ENCODE measurements at places on chromosomes 13 and 19.

GRCh38 chr19:57245066-57245465 lies 4.6 kb downstream of the ZNF805 start:
- no peak overlapping the region for H3K27ac ChIP-seq
- H3K36me3 ChIP-seq, result peaks cover 71% of the 10 kb centered on the region
- no peak for DNase-seq
- no peak overlapping the region for H3K4me3 ChIP-seq
- peaks cover 35% of the 10 kb centered on the region for H3K4me1 ChIP-seq

GRCh38 chr19:17626456-17627015 lies 61.6 kb downstream of the UNC13A start:
- H3K27me3 ChIP-seq, result peaks cover 21% of the 10 kb centered on the region
- H3K36me3 ChIP-seq, result no peaks in the 10 kb centered on the region
- no peak overlapping the region for H3K4me3 ChIP-seq
- DNase-seq, result no peak
- H3K4me1 ChIP-seq, result peaks cover 2% of the 10 kb centered on the region

DNA sequence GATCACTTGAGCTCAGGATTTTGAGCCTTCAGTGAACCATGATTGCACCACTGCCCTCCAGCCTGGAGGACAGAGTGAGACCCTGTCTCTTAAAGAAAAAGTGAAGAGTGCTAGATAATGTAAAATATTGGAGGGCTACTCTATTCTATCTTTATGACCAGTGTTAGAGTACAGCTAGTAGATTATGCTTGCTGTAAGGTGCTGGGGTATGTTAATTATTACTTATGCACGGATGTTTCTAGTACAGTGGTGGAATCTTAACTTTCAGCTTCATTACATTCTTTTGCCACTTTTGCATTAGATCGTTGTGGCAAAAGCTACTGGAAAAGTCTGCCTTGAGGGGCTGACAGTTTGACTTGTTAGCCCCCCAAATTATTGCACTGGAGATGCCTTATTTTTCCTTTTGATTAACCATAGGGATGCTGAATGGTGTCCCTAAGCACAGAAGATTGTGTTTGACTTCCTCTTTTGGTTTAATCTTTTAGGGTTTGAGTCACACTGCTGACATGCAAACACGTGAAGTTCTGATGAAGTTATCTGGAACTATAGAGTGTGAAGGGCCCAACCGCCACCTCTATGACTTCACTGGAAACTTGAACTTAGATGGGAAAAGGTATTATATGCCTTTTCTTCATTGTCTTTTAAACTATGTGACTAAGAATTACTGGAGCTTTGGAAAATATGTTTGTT lies 169.8 kb downstream of the ATP8A2 start:
- peaks cover 6% of the 10 kb centered on the region for H3K27me3 ChIP-seq
- H3K4me1 ChIP-seq, result no peaks in the 10 kb centered on the region
- H3K36me3 ChIP-seq, result no peaks in the 10 kb centered on the region
- no peak overlapping the region for H3K4me3 ChIP-seq
- no peak overlapping the region for H3K27ac ChIP-seq

DNA sequence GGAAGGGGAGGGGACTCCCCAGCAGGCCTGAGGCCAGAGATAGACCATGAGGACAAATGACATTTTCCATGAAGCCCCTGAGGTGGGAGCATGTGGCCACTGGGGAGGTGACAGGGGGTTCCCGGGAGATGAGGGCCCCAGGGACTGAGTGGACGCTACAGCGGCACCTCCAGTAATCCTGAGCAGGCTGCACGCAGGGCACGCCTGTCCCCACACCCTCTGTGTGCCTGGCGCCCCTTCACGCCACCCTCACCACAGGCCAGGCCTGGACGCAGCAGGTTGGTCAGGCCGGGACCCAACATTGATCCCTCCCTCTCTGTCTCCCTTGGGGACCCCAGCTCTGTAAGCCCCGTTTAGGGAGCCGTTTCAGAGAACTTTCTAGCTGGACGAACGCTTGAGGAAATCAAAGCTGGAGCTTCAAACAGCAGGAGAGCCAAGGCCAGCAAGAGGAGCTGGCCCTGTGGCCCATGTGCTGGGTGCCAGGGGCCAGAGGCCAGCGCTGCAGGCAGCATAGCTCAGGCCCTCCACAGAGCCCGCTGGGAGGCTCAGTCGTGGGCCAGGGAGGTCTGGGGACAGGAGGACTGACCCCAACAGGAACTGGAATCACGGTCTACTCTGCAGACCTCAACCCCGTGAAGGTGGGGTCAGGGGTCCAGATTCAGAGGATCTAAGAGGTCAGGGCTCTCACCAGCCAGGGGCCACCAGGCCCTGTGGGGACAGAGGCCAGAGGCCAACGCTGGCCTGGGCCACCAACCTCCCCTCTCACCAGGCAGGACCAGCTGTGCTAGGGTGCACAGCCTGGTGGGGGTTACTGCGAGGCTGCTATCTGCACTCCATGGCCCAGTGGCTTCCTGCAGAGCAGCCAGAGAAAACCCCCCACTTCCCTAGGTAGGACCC lies 14.6 kb downstream of the LSM4 start:
- no peaks in the 10 kb centered on the region for H3K27me3 ChIP-seq
- H3K36me3 ChIP-seq, result no peaks in the 10 kb centered on the region
- no peak overlapping the region for H3K4me3 ChIP-seq
- H3K4me1 ChIP-seq, result peaks cover 60% of the 10 kb centered on the region
- no peak overlapping the region for H3K27ac ChIP-seq

GRCh38 chr19:17555929-17556813 lies 722 bp downstream of the COLGALT1 start:
- peak overlapping the region; percentile 48 for H3K27ac ChIP-seq
- peaks cover 7% of the 10 kb centered on the region for H3K4me1 ChIP-seq
- peak overlapping the region; percentile 81 for H3K4me3 ChIP-seq

GRCh38 chr13:111485491-111486250 lies 165.2 kb downstream of the TEX29 start:
- DNase-seq, result no peak
- H3K4me1 ChIP-seq, result no peaks in the 10 kb centered on the region
- H3K27ac ChIP-seq, result no peak overlapping the region
- H3K27me3 ChIP-seq, result peaks cover 16% of the 10 kb centered on the region

GRCh38 chr19:34639491-34640085 lies 37.4 kb downstream of the SCGB2B2 start:
- no peaks in the 10 kb centered on the region for H3K27me3 ChIP-seq
- DNase-seq, result peak; percentile 73
- H3K4me1 ChIP-seq, result peaks cover 2% of the 10 kb centered on the region
- H3K27ac ChIP-seq, result no peak overlapping the region
- H3K4me3 ChIP-seq, result no peak overlapping the region
- H3K36me3 ChIP-seq, result peaks cover 12% of the 10 kb centered on the region

DNA sequence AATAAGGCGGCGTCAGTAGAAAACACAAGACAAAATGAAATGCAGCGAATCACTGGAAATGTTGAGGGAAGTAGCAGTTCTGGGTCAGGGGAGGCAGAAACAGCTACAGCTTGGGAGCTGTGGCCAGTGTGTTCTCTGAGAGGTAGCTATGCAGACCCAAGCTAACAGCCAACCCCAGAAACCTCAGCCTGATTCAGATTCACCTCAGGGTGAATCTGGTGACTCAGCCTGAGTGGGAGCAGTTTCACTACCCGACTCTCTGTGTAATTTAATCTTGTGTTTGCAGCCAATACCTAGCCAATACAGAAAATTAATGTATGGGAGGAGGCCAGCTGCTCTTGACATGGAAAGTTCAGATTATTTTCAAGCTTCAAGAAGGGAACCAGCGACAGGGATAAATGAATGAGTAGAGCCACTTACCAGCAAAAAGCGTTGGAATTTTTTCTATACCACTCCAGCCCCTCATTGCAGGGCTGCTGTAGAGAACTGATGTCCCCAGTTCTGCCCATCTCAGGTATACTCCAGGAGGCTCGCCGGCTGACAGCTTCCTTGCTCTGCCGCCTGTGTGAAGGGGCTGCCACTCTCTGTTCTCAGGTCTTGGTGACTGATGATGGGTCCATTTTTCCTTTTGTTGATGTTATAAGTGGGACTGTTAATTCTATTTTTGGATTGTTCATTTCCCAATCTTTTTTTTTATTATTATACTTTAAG lies 8.9 kb downstream of the IGFL3 start:
- peaks cover 34% of the 10 kb centered on the region for H3K27me3 ChIP-seq
- DNase-seq, result no peak
- H3K27ac ChIP-seq, result no peak overlapping the region
- H3K4me1 ChIP-seq, result no peaks in the 10 kb centered on the region

- no peak for DNase-seq
- no peak overlapping the region for H3K4me3 ChIP-seq
- H3K27me3 ChIP-seq, result no peaks in the 10 kb centered on the region
These were observed 15.0 kb downstream of the PAF1 start for GRCh38 chr19:39375929-39376328.

- peaks cover 23% of the 10 kb centered on the region for H3K27me3 ChIP-seq
- DNase-seq, result peak; percentile 59
- H3K27ac ChIP-seq, result no peak overlapping the region
These were observed 3.9 kb upstream of the TTC9B start for GRCh38 chr19:40221858-40222619.

DNA sequence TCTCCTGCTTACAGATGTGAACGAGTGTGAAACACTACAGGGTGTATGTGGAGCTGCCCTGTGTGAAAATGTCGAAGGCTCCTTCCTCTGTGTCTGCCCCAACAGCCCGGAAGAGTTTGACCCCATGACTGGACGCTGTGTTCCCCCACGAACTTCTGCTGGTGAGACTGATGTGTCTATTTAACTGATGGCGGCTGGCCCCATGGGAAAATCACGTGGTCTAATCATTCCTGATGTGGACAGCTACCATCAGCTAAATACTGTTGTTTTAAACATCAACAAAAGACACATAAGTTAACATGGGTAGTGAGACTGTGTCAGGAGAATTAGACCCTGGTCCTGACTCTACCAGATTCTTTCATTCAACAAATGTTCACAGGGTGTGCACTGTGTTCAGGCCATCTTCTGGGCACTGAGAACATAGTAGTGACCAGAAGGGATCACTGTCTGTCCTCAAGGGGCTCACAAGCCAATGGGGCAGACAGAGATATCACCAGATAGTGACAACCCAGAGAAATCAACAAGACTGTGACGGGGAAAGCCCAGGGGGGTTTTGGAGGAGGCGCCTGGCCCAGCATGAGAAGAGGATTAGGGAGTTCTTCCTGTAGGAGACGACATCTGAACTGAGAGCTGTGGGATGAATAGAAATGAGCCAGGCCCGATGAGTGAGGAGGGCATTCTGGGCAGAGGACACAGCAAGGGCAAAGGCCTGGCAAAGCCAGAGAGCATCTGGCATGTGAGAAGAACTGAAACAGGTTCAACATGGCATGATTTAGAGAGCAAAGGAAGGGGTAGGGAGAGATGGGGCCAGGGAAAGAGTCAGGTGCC lies 18.4 kb downstream of the LTBP4 start:
- H3K27me3 ChIP-seq, result no peaks in the 10 kb centered on the region
- peaks cover 10% of the 10 kb centered on the region for H3K36me3 ChIP-seq
- no peak overlapping the region for H3K4me3 ChIP-seq
- no peak for DNase-seq
- peaks cover 10% of the 10 kb centered on the region for H3K4me1 ChIP-seq

DNA sequence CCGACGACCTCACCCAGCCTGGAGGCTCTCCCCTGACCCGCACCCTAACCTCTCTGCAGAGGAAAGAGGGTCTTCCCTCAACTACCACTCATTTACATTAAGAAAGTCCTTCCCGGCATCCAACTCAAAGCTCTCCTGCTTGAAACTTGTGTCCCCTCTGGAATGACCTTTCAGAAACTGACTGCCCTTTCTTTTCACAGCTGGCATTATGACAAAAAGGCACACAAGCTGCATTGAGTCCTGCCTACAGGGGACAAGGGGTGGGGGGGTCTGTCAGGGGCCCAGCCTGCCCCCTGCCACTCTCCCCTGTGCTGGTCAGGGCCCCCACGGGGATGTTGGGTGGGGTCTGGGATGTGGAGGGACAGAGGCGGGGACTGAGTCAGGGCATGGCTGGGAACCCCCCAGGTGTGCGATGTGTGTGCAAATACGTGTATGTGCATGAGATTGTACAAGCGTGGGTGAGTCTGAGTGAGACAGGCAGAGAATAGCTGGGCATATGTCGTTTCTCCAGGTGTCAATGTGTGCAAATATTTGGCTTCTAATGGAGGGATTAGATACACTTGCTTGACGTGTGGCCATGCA lies 2.0 kb downstream of the COL5A3 start:
- H3K4me3 ChIP-seq, result no peak overlapping the region
- peaks cover 57% of the 10 kb centered on the region for H3K27me3 ChIP-seq
- H3K36me3 ChIP-seq, result peaks cover 15% of the 10 kb centered on the region
- no peak for DNase-seq

GRCh38 chr13:32384702-32385101 lies 43.2 kb downstream of the N4BP2L1 start:
- no peak overlapping the region for H3K27ac ChIP-seq
- no peak for DNase-seq
- H3K4me3 ChIP-seq, result no peak overlapping the region

GRCh38 chr13:26984337-26984736 lies 187.3 kb downstream of the USP12 start:
- no peak for DNase-seq
- peaks cover 8% of the 10 kb centered on the region for H3K27me3 ChIP-seq
- H3K27ac ChIP-seq, result peak overlapping the region; percentile 40
- no peaks in the 10 kb centered on the region for H3K4me1 ChIP-seq
- H3K36me3 ChIP-seq, result no peaks in the 10 kb centered on the region

- peaks cover 10% of the 10 kb centered on the region for H3K27me3 ChIP-seq
- H3K4me3 ChIP-seq, result no peak overlapping the region
- peaks cover 8% of the 10 kb centered on the region for H3K4me1 ChIP-seq
- H3K27ac ChIP-seq, result no peak overlapping the region
- no peak for DNase-seq
These were observed 11.9 kb upstream of the C13orf42 start for GRCh38 chr13:51122868-51123566.

DNA sequence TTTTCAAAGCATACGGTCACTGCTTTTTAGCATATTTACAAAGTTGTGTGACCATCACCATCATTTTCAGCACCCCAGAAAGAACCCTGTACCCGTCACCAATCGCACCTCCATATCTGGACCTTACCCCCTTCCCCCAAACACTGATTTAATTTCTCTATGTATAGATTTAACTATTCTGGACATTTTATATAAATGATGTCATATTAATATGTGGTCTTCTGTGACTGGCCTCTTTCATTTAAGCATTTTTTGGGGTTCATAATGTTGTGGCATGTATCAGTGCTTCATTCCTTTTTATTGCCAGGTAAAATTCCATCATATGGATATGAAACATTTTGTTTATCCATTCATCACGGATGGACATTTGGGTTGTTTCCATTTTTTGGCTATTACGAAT lies 74.0 kb downstream of the TBC1D4 start:
- no peaks in the 10 kb centered on the region for H3K4me1 ChIP-seq
- no peak for DNase-seq
- no peak overlapping the region for H3K27ac ChIP-seq
- H3K4me3 ChIP-seq, result no peak overlapping the region
- no peaks in the 10 kb centered on the region for H3K36me3 ChIP-seq

All from naive thymus-derived CD8-positive, alpha-beta T cell (primary cell).